ENCODE measurements at places on chromosomes 16 and 17.
A peak's percentile ranks its signal among the peaks of the same experiment; 100 is the strongest.

DNA sequence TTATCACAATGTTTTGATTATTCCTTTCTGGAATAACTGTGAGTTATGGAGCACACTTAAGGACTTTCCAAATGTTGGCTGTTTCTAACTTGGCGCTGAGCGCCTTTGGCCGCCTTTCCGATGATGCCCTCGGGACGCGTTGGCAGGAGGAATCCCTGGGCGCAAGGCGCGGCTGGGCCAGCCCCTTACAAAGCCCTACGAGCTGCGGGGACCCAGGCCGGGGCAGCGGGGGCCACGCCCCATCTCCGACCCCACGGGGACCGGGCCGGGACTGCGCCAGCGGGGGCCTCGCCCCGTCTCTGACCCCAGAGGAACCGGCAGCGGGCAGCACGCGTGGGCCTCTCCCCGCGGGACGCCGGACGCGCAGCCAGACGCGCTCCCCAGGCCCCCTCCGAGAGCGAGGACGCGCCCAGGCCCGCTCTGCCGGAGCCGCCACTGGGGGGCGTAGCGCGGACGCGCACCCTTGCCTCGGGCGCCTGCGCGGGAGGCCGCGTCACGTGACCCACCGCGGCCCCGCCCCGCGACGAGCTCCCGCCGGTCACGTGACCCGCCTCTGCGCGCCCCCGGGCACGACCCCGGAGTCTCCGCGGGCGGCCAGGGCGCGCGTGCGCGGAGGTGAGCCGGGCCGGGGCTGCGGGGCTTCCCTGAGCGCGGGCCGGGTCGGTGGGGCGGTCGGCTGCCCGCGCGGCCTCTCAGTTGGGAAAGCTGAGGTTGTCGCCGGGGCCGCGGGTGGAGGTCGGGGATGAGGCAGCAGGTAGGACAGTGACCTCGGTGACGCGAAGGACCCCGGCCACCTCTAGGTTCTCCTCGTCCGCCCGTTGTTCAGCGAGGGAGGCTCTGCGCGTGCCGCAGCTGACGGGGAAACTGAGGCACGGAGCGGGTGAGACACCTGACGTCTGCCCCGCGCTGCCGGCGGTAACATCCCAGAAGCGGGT lies at the start of gene GAA:
GAA (plus strand) TSS at position 571 of the 935 bp plus-strand sequence. CDS start 3,006 bp downstream, outside the sequence.
- peak; percentile 83 for DNase-seq

DNA sequence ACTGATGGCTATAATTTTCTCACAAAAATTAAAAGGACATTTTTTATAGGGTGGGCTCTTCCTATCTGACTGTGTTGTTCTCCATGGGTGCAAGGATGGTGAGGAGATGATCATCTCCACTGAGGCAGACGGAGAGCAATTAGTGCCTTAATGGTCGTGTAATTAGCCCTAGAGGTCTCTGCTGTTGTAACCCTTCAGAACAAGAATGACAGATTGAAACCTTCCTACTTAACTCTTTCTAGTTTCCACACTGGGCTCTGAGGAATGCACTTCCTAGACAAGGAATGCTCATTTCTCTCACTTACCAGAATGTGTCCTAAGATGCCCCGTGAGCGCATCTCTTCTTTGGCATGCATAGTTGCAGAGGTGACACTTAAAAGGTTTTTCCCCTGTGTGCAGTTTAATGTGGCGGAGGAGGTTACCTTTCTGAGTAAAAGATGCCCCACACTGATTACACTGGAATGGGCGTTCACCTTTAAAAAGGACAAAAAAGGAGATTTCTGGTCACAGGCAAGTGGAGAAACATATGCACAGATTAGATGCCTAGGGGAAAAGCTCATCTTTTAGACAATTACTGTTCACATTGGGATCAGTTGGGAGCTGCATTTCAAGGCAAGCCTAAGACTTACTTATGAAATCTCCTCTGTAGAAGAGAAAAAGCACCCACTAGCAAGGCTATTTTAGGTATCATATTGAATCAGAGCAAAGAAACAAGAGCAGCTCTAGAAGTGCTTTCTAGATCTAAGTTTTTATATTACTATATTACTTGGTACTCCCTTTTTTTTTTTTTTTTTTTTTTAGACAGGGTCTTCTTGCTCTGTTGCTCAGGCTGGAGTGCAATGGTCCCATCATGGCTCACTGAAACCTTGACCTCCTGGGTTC lies 53.6 kb downstream of the GRB7 start:
- no peak for DNase-seq

- DNase-seq = no peak
Observed at GRCh38 chr16:69302301-69302700, 8.8 kb upstream of the VPS4A start.

GRCh38 chr16:76370344-76370743 lies 93.1 kb downstream of the CNTNAP4 start:
- DNase-seq = no peak

DNA sequence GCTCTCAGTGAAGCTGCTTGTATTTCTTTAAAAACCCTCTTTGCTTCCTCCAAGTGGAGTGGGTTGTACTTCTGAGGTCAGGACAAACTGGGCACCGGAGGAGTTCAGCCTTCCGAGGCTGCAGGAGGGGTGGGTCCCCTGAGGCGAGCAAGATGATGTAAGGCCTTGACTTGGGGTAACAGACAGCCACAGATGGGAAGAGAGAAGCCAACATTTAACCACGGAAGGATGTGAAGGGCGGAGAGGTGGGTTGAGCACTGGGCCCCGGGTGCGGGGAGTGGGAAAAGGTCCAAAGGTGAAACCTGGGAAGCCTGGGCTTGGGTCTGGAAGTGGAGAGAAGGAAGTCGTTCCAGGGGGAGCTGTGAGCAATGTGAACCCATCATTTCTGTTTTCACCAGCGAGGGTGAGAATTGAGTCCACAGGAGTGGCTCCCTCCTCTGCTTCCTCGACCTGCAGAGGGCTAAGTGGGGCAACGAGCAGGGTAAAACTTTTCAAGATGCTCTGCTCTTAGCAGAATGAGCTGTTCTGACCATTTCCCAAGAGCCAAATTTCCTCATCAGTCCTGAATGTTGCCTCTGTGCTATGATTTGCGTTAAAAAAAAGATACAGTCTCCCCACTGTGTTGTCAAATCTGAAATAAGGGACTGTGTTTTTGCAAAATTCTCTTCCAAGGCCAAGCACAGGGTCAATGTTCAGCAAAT lies 137.7 kb upstream of the CRHR1 start:
- DNase-seq = no peak

DNA sequence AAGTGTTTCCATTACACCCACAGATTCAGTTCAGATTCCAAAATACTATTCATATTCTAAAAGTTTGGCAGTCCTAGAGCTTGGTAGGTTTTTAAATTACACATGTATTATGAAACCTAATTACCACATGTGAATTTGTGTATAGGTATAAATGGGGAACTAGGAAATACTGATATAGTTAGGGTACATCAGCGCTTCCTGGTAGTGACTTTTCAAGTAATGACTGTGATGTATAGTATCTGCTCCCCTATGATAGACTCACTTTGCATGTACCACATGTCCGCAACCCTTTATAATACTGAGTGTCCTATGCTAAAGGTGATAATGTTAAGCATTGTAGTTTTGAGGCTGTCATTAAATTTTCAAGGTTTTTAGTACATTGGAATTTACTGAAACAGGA lies 22.9 kb downstream of the CDK12 start:
- no peak for DNase-seq

DNA sequence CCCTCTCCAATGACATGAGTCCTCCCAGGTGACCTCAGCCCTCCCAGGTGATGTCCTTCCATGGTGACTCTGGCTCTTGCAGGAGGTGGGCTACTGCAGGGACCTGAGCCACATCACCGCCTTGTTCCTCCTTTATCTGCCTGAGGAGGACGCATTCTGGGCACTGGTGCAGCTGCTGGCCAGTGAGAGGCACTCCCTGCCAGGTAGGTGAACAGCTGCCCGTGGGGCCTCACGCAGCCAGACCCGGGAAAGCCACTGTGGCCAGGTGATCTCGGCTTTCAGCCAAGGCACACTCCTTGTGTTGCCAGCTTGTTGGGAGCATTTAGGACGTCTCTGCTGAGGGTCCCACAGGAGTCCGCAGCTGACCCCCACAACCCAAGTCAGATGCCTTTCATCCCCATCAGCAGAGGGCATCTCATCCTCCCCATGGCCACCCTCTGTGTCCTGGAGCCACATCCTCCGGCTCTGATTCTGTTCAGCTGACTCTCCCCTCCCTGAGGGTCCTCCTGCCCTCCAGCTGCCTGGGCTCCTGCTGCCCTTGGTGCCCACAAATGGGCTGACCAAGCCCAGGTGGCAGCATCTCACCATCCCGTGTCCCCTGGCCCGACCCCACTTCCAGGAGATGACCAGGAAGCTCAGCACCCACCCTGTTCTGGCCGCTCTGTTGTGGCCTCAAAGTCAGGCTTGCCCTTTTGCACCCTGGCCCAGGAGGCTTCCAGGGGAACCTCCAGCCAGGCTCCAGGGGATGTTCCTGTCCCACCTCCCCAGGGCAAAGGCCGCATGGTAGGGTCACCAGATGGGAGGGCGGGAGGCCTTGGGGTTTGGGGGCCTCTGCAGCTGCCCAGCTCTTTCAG lies 20.1 kb downstream of the USP6 start:
- DNase-seq = no peak

- no peak for DNase-seq
Observed at GRCh38 chr16:1871974-1872635, at the start of gene MEIOB. Gene MEIOB (minus strand): TSS chr16:1872164. CDS start chr16:1868175, 3,989 bp downstream.

GRCh38 chr17:10633738-10634379 lies 23.2 kb downstream of the MYH3 start:
- no peak for DNase-seq

DNA sequence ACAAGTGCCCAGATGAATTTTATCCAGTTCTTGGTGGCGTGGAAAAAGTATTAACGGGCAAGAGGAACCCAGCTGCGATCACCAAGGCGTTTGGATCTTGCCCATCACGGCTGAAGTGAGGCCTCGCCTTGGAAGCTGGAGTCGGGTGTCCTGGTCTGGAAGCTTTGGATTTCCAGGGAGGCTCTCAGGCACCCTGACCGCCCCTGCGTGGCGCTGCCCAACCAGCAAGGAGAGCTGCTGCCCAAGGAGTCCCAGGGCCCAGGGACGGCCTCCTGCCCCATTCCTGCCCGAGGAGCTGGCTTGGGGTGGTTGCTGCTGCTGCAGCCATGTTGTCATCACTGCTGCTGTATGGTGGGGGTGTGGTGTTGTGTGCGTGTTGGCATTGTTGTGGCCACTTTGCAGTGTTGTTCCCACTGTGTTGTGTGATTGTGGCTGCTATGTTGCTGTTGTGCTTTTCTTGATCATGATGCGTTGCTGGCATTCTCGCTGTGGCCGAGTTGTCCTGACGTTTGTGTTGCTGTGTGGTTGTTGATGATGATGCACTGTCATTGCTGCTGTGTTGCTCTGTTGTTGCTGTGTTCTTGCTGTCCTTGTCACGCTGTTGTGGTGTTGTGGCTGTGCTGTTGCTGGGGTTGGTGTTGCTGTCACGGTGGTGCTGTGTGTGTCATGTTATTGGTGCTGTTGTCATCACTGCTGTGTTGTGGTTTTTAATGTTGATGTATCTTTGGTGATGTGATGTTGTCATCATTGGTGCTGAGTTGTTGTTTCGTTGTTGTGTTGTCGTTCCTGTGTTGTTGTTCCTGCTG lies 318.8 kb downstream of the C16orf95 start:
- no peak for DNase-seq

DNA sequence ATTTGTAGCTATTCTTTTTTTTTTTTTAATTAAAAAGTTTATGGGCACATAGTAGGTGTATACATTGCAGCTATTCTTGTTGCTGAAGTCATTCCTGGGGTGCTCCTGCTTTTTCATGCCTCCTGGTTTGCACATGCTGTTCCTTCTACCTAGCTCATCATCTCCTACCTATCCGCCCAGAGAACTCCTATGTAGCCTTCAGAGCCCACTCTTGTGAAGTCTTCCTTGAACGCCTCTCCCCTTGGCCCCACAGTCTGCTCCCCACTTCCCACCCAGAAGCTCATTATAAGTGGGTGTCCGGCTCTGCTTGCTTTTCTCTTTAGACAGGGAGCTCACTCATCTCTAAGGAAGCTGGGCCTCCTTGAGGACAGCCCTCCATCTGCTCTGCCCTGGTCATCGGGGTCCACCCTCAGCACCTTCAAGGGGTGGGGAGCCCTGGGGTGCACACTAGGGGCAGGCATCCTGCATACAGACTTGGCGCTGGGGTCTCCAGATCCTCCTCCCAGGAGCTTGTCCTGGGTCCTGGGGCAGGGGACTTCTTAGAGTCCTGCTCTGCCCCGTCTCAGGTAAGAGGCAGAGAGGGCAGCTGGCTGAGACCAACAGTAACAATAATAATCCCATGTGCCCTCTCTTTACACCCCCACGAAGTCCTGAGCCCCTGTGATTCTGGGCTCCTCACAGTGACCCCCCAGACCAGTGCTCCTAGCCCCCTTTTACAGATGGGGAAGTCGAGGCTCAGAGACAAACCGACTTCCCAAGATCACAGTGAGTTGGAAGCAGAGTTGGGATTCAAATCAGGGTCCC lies 3.5 kb upstream of the B9D1 start:
- no peak for DNase-seq

DNA sequence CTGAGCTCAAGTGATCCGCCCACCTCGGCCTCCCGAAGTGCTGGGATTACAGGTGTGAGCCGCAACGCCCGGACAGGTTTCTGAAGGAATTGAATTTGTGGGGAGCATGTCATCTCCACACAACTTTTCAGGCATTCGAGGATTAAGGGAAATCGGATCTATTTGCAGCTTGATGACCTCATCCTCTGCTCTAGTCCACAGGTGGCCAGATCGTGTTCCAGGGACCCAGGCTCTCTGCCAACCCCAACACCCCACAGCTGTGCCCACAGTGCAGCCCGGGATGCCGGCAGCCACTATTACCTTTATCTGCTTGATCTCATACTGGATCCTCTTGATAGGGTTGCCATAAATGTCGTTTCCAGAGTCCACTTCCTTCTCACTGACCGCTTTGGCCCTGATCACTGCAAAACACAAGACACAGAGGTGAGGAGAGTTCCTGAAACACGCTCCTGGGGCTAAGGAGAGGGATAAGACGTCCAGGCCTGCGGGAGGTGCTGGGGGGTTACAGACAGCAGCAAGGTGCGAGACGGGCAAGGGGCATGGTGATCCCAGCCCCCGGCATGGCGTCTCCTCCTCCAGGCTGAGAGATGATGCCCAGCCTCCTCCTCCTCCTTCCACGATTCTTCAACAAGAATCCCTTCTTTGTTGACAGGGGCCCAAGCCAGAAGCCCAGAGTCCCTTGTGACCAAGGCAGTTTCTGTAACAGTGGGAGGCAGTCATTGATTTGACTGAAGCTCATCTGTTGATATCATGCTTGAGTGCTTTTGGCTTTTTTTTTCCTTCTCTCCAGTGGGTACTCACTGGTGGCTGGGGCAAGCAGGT lies 29.3 kb downstream of the CEP295NL start:
- no peak for DNase-seq

GRCh38 chr16:85557083-85557970 lies 55.8 kb upstream of the GSE1 start:
- DNase-seq = no peak

DNA sequence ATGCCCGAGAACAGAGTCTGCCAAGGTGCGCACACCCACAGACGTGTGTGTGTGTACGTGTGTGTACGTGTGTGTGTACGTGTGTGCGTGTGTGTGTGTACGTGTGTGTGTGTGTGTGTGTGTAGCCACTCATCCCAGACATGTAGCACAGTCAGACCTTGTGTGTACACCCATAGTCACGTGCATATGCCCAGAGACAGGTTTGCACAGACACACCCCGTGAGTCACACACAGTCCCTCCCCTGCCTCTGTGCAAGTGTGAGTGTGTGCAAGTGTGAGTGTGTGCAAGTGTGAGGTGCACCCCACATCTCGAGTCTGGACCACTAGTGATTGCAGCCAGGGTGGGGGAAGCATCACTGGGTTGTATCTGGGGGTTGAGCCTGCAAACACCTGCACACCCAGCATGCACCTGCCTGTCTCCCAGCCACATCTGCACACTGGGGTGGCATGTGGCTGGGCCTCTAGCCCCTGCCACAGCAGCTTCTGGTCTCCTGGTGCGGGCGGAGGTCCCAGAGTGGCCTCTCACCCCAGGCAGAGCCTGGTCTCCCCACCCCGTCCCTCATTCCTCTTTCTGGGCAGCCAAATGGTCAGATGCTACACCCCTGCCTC lies 23.6 kb downstream of the BAHCC1 start:
- DNase-seq = no peak
